ENCODE measurements at places on chromosomes 4 and X.

- no peak for DNase-seq
Observed at GRCh38 chrX:155127465-155127864, 56.2 kb downstream of the BRCC3 start.

- DNase-seq = no peak
Observed at GRCh38 chr4:22190855-22191254, 242.3 kb upstream of the KCNIP4 start.

DNA sequence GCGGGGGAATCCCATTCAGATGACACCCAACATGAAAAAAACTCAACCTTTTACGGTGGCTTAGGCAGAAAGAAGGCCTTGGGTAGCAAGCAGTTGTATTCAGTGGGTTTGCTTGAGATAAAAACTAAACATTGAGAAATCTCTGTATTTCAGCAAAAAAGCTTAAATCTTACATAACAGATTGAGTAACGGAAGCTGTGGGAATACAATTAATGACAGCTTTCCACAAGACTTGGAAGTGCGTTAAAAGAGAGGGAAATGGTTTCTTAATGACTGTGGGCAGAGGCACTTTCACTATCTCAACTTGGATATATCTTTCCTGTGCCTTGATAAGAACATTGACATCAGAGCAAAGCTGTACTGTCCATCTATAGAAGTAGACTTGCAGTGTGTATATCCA lies 418.5 kb upstream of the HS3ST1 start:
- DNase-seq = no peak

- DNase-seq = peak; percentile 34
Observed at GRCh38 chr4:172786039-172786792, 382.4 kb upstream of the GALNT7 start.

DNA sequence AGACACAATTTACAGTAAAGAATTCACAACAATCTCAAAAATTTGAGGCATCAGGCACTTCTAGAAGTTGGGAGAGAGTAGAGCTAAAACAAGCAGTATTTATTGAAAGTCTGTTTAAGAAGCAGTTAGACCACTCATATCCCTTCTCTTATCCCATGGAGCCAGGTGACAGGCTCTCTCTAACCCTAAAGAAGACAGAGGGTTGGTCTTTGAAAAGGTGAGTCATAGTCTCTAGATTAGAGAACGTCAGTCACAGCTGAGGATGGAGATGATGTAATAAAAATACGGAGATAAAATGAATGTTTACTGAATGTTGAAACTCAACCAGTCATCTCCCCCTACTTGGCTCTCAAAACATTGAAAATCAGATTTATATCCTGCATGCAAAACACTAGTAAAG lies 223.8 kb downstream of the CHIC2 start:
- no peak for DNase-seq

GRCh38 chrX:40063555-40063954 lies 34.2 kb downstream of the BCOR start:
- no peak for DNase-seq

DNA sequence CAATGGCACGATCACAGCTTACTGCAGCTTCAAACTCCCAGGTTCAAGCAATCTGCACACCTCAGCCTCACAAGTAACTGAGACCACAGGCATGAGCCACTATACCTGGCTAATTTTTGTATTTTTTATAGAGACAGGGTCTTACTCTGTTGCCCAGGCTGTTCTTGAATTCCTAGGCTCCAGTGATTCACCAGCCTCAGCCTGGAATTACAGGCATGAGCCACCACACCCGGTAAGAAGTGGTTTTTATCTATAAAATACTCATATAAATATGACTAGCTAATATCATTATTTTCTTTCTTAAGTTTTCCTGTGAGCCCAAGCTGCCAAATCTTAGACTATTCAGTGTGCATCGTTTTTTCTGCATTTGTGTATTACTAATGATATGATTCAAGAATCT lies 4.4 kb downstream of the SCFD2 start:
- DNase-seq = no peak

- no peak for DNase-seq
Observed at GRCh38 chr4:84855774-84856173, 110.7 kb downstream of the WDFY3 start.

- DNase-seq = no peak
Observed at GRCh38 chr4:54107951-54108748, 8.2 kb downstream of the GSX2 start.

DNA sequence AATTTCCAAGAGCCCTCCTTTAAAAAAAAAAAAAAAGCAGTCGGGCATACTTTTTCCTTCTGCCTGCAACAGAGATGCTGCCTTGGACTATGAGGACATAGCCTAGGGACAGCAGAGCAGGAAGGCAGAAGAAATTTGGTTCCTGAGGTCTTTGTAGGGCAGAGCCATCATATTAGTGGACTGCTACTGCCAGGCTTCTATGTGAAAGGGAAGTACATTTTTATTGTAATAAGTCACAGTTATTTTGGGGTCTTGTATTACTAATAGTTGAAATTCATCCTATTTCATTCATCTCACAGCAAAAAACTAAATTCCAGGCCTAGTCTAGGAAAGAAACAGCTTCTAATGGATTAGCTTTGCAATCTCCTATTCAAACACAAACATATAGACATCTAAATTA lies 211.2 kb downstream of the NSUN7 start:
- no peak for DNase-seq

DNA sequence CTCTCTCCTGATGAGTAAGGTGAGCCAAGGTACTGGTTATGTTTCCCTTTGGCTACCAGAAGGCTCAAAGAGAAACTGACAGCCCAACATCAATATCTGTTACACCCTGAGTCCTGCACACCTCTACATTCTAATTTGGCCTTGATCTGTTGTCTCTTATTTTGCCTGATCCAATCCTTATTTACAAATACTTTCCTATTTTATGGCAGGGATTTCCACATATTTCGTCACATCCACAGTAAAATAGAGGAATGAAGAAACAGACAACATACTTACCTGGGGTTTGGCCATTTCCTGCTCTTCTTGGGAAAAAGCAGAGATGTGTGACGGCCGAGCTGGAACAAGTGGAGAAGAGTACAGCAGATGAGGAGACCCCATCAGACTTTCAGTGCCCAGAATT lies 1.5 kb downstream of the ZNF182 start:
- DNase-seq = no peak

DNA sequence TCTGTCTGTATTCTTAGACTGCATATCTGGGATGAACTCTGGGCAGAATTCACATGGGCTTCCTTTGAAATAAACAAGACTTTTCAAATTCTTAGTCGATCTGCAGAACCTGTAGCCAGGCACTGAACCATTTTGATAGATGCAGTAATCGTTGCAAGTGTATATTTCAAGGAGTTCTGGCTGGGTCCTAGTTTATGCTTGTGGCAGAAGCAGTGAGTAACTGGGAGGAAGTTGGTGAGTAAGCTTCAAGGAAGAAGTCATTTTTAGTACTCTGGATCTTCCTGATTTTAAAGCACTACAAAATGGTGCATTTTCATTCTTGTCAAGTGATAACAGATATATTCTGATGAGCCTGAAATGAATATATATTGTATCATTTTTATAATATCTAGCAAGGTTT lies 9.5 kb downstream of the HPRT1 start:
- DNase-seq = no peak

DNA sequence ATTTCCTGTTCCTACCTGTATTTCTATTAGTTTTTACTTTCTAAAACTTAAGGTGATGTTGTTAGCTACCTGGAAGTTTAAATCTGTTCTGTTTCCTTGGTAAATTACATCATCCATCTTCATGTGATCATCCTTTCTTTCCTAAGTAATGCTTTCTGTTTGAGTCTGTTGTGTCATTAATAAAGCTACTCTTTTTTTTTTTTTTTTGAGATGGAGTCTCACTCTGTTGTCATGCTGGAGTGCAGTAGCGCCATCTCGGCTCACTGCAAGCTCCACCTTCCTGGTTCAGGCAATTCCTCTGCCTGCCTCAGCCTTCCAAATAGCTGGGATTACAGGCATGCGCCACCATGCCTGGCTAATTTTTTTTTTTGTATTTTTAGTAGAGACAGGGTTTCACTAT lies 73.3 kb downstream of the FIP1L1 start:
- no peak for DNase-seq

DNA sequence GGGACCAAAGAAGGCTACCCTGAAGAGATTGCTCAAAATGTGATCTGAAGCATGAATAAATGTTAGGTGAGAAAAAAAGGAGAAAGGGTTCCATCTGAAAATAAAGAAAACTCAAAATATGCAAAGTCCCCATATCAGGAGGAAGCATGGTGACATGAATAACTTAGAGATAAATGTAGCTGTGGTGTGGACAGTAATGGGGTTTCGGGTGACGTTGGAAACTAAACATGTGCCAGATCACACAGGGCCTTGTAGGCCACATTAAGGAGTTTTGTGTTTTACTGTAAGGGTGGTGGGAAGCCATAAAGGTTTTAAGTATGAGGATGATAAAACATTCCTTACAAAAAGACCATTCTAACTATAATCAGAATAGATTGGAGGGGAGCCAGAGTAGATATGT lies 40.3 kb upstream of the ACSL4 start:
- DNase-seq = no peak

All from CD4-positive, alpha-beta T cell treated with Interferon gamma for 1 hour (primary cell).